Spinal cord (tissue), 10 donors: ENCODE measurements at places on chromosomes 7 and 10. TPM values are rescaled to one million over a fixed set of nuclear protein-coding genes. Genes with fewer than 3 reads are reported as not detected.

PRR15 gene
- total RNA-seq, result 1.2 TPM

HOXA2 gene
- 8.1 TPM for total RNA-seq

IFIT3 gene
- 17.4 TPM for total RNA-seq

HOXA11 gene
- 2.2 TPM for total RNA-seq

SERPINE1 gene
- total RNA-seq, result 2.1 TPM

CH25H gene
- total RNA-seq, result 2.1 TPM

- no peak overlapping the region for H3K4me3 ChIP-seq
These were observed 36.4 kb upstream of the MXI1 start for GRCh38 chr10:110171032-110171431.

DNA sequence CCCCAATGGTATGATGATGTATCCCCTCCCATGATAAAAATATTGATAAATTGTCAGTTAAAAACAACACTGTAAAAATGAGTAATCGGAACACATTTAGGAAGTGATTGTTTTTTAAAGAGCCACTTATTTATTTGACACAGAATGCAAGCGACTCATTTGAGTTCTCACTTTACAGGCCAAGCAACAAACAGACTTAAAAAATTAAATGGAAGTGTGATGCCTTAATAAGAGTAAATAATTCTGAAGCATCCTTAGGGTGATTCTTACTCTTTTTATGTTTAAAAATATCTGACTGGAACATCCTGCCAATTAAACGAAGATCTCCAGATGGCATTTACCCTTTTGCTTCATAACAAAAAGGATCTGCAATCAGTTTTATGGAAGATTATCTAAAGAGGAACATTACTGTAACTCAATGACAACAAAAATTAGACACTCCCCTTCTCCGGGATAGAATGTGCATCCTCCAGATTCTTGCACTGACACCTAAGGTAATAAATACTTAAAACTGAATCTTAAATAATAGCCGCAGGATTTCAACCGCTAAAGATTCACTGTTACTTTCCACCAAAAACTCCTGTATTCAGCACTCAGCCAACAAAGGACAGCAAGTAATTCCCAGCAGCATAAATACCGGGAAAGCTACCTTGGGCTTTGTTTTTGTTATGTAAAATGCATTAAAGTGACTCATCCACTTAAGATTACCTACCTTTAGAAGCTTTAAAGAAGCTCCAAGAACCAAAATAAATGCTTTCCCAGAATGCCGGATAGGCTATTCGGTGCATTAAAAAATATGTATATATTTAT lies 1.7 kb downstream of the CACNA2D1 start:
- H3K27ac ChIP-seq, result no peak overlapping the region
- H3K27me3 ChIP-seq, result peaks cover 21% of the 10 kb centered on the region
- peaks cover 13% of the 10 kb centered on the region for H3K4me1 ChIP-seq

DNA sequence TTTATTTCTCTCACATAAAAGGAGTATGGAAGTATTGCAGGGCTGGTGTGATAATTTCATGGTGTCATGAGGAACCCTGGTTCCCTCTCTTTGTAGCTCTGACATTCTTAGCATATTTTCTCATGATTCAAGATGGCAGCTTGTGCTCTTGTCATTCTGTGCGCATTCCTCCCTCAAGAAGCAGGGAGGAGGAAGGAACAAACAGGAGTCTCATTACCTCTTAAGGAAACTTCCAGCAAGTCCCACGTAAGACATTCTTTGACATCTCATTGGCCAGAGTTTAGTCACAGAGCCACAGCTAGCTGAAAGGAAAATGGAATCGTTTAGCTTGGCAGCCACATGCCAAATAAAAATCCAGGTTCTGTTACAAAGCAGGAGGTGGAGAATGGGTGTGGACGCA lies 546.8 kb downstream of the LRMDA start:
- DNase-seq, result no peak
- H3K36me3 ChIP-seq, result no peaks in the 10 kb centered on the region
- H3K4me1 ChIP-seq, result peaks cover 7% of the 10 kb centered on the region

GRCh38 chr7:45085619-45086200 lies 3.1 kb downstream of the NACAD start:
- H3K27me3 ChIP-seq, result no peaks in the 10 kb centered on the region
- no peak overlapping the region for H3K27ac ChIP-seq
- peaks cover 71% of the 10 kb centered on the region for H3K4me1 ChIP-seq
- no peak for DNase-seq
- H3K36me3 ChIP-seq, result peaks cover 61% of the 10 kb centered on the region

GRCh38 chr7:134988161-134988560 lies 1.9 kb downstream of the AGBL3 start:
- no peak overlapping the region for H3K27ac ChIP-seq
- H3K36me3 ChIP-seq, result no peaks in the 10 kb centered on the region
- H3K27me3 ChIP-seq, result no peaks in the 10 kb centered on the region
- no peaks in the 10 kb centered on the region for H3K4me1 ChIP-seq
- DNase-seq, result no peak

DNA sequence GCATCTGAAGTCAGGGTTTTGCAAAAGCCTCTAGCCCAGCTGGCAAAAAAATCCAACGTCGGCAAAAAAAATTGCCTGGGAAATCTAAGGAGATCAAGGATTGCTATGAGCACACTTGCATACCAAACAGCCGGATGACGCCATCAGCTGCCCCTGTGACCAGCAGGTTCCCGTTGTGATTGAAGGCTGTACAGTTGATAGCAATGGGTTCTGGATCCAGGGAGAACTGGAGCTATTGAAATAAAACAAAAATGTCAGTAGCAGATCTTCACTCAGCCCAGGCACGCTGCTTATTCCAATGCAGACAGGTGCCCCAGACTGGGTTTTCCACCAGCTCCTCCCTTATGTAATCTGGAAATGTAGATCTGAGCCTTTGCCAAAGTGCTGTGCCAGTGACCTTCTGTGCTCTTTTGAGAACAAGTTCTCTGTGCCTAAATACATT lies 18.7 kb upstream of the CYREN start:
- no peak overlapping the region for H3K4me3 ChIP-seq
- H3K27ac ChIP-seq, result no peak overlapping the region
- H3K36me3 ChIP-seq, result peaks cover 72% of the 10 kb centered on the region
- H3K4me1 ChIP-seq, result no peaks in the 10 kb centered on the region
- DNase-seq, result no peak

- DNase-seq, result no peak
- H3K4me3 ChIP-seq, result no peak overlapping the region
- H3K27me3 ChIP-seq, result no peaks in the 10 kb centered on the region
- H3K27ac ChIP-seq, result no peak overlapping the region
- no peaks in the 10 kb centered on the region for H3K36me3 ChIP-seq
- H3K4me1 ChIP-seq, result no peaks in the 10 kb centered on the region
These were observed 54.9 kb upstream of the ZNF800 start for GRCh38 chr7:127447326-127447945.

DNA sequence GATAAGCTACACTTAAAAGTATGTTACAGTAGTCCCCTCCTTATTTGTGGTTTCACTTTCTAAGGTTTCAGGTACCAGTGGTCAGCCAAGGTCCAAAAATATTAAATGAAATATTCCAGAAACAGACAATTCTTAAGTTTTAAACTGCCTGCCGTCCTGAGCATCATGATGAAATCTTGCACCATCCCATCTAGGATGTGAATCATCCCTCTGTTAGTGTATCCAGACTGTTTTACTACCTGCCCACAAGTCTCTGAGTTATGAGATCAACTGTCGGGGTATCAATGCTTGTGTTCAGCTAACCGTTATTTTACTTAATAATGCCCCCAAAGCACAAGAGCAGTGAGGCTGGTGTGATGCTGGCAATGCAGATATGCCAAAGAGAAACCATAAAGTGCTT lies 11.4 kb downstream of the KDM7A start:
- no peaks in the 10 kb centered on the region for H3K27me3 ChIP-seq
- no peak overlapping the region for H3K27ac ChIP-seq
- no peak for DNase-seq
- H3K4me3 ChIP-seq, result no peak overlapping the region
